Fibroblast of skin of back (primary cell): ENCODE measurements at places on chromosomes 11 and 22.

DNA sequence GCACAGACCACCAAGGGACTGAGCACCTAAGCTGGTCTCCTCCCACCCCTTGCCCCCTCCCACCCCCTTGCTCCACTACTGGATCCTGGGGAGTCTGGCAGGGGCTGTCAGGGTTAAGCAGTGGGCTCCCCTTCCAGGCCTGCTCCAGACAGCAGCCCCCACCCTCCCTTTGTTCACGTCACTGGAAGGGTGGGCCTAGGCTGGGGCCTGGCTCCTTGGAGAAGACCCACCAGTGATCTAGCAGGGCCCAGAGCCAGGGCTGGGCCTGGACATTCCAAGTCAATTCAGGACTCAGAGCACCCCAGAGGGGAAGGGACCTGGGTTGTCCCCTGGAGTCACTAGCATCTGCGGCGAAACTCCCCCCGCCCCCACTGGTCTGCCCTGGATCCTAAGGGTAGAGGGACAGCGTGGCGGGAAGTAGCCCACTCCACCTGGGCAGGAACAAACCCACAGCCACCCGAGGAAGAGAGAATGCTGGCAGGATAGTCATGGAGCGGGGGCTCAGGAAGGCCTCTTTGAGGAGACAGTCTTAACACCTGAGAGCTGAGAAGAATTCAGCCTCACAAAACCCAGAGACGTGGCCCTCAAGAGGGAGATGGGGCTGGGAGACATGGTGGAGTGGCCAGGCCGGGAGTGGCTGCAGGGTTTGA is 45.8 kb downstream of the IGLL1 start:
- no peak for DNase-seq

DNA sequence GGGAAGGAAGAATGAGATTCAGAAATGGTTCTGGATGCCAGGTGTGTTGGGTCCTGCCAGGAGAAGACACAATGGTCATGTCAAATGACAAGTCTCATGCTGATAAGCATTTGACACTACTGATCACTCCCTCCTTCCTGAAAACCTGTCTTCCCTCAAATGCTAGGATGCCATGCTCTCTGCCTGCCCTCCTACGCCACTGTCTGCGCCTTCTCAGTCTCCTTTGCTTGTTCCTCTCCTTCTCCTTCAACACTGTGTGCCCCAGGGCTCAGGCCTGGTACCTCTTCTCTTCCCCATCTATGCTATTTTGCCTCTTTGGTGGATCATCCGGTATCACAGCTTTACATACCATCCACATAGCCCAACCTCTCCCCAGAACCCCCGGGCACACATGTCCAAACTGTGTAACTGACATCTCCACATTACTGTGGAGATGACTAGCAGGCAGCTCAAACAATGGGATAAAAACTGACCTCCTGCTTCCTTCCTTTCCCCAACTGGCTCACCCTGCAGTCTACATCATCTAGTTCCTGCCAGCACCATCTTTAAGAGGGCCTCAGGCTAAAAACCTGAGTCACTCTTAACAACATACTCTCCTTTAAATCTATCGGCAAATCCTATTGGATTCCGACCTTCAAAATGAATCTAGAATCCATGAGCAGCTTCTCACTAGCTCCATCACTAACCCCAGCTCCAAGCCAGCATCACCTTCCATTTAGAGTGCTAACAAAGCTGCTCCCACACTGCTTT is 8.2 kb downstream of the AP1B1 start:
- no peak for DNase-seq

DNA sequence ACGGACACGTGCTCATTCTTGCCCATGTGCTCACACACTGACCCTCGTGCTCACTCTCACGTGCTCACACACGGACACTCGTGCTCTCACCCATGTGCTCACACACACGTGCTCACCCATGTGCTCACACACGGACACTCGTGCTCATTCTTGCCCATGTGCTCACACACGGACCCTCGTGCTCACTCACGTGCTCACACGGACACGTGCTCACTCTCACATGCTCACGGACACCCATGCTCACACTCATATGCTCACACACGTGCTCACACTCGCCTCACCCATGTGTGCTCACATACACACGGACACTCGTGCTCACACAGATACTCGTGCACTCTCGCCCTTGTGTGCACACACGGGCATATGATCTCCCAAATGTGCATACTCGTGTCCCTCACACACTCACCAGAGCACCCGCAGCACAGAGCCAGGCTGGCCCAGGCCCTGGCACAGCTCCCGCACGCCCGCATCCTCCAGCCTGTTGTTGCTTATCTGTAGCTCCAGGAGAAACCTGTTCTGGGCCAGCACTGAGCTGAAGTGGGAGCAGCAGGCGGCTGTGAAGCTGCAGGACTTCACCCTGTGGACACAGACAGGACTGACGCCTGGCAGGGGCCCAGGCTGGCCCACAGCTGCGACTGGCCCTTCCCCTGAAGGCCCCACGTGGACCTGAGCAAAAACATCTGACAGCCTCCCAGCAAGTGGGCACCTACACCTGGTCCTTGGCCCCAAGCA is 9.3 kb downstream of the RNH1 start:
- DNase-seq, result no peak

- DNase-seq, result peak; percentile 49
Measured at GRCh38 chr11:116970485-116971292, 127.5 kb downstream of the SIK3 start.

GRCh38 chr11:133715602-133716001 is 129.7 kb downstream of the SPATA19 start:
- no peak for DNase-seq

DNA sequence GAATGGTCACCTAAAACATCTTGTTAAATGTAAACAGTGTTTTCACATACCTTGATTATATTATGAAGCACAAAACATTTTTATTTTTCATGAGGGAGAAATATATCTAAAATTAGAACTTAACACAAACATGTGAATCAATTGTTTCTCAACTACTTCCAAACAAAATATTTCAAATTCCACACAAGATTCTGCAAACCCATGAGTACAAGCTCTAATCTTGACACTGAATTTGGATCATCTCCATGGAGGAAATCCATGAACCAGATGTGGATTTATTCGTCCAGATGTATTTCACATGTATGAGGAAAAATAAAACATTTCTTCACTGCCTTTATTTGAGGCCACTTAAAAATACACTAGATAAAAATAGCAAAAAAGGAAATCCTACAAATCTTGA is 184.2 kb downstream of the SBF2 start:
- peak; percentile 78 for DNase-seq

- DNase-seq, result no peak
Measured at GRCh38 chr11:114827736-114828135, 149.4 kb downstream of the NXPE2 start.

DNA sequence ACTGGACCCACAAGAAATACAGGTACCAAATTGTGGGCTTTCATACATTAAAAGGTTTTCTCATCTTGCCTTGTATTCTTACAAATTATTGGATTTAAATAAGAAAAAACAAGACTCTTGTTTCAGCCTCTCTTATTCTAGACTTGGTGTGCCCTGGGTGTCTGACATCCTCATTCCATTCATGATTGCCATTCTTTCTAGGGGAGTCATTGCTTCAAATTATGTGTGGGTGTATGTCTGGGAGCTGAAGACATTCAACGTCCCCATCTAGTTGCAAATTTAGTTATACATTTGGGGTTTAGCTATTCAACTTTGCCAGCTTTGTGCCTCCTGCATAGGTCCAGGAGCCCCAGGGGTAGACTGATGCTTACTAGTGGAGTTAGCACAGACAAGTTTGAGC is 18.1 kb downstream of the MAML2 start:
- peak; percentile 89 for DNase-seq

DNA sequence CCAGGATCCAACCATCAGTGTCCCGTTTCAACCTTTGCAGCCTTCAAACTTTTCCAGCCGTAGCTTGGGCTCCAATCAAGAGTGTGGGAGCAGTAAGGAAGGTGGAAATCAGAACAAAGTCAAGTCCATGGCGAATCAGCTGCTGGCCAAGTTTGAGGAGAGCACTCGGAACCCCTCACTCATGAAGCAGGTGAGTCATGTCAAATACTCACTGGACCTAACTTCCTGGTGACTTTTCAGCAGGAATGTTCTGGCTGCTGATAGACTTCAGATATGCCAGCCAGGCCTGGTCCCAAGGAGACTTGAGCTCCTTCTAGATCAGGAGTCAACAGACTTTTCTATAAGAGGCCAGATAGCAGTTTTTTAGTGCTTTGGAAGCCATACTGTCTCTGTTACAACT is 129.0 kb downstream of the MICAL2 start:
- peak; percentile 34 for DNase-seq

DNA sequence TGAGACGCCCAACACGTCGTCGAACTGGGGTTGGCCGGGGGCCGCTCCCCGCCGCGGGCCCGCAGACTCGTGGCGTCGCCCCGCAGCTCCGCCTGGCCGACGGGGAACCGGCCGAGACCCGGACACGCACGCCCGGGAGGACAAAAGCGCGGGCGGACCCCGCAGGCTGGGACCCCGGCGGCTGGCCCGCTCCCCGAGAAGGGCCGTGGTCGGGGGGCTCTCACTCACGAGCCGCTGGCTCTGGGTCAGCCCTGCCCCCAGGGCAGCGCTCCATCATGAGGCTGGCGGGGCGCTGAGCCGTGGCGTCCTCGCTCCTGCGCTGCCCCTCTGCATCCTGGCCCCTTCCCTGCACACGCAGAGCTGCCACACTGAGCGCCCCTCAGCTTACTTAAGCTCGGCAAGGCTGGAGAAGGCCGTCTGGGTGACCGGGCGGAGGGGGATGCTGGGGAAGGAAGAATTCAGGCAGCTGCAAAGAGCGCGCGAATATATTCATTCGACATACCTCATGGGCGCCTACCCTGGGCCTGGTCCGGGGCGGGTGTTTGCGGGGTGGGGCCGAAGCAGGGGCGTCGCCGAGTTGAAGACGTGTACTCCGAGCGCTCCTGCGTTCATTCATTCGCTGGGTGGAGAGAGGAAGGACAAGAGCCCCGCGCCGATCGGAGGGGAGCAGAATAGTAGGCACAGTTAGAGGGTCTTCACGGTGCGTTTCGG is 579 bp upstream of the CYB5R2 start:
- peak; percentile 26 for DNase-seq

GRCh38 chr22:22884010-22884887 is 3.4 kb upstream of the IGLL5 start:
- peak; percentile 39 for DNase-seq

DNA sequence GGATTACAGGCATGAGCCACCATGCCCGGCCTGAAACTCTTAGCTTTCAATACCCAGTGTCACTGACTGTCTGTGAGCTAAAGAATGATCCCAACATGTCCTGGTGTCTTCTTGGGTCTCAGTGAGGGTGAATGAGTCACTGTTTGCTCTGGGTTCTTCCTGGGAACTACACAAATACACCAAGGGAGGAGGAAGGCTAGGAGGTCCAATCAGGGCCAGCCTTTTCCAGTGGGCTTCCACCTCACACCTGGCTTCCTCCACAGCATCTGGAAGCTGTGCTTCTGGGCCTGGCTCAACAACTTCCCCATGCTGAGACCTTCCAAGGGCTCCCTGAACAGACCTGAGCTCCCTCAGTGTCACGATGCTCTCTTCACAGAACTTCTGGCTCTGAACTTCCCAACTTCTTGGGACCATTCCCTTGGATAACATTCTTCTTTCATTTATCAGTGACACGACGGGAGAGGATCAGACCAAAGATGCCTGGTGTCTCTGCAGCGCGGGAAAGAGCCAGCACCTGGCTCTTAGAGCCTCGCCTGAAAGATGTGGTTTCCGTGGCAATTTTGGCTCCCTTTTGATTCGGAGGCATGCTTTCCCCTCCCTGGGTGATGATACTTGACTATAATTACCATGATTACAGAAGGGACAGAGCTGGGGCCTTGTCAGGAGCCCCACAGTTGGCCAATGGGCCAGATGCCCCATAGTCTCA is 22.3 kb upstream of the CHRM4 start:
- peak; percentile 29 for DNase-seq

DNA sequence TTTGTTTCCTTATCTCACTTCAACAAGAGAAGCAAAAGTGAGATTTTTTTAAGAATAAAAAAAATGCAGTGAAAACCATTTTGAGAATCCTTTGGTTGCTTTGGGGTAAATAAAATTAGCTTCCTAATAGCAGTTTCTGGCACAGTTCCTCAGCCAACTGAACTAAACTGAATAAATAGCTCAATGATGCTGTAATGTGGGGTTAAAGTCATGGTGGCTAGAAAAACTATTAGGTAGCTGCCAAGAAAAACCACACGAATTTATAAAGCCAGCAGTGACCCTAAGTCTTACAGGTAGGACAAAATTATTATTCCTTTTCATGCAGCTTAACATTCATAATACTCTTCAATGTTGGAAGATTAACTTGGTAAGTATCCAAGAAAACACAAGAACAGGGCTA is 142.4 kb downstream of the APIP start:
- DNase-seq, result no peak

GRCh38 chr11:115357066-115357465 is 147.1 kb downstream of the CADM1 start:
- DNase-seq, result peak; percentile 3

GRCh38 chr11:112831969-112832766 is 129.1 kb upstream of the NCAM1 start:
- DNase-seq, result no peak

- DNase-seq, result no peak
Measured at GRCh38 chr22:26168939-26169314, 335 bp upstream of the SEZ6L start.

- DNase-seq, result no peak
Measured at GRCh38 chr11:15418921-15419320, 304.2 kb downstream of the INSC start.

DNA sequence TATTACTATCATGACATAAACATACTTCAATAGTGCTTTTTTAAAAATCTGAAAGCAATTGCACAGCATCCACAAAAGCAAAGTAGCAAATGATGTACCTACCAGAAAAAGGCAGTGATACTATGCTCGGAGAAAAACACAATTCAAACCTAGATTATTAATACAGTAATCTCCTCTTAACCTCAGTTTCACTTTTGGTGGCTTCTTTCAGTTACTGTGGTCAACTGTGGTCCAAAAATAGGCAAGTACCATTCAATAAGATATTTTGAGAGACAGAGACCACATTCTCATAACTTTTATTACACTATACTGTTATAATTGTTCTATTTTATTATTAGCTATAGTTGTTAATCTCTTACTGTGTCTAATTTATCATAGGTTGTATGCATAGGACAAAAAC is 20.8 kb downstream of the KCNA4 start:
- no peak for DNase-seq

- DNase-seq, result no peak
Measured at GRCh38 chr22:46094676-46095075, 55.6 kb upstream of the PPARA start.

- DNase-seq, result peak; percentile 72
Measured at GRCh38 chr11:2778630-2779498, 79.1 kb upstream of the KCNQ1OT1 start.

DNA sequence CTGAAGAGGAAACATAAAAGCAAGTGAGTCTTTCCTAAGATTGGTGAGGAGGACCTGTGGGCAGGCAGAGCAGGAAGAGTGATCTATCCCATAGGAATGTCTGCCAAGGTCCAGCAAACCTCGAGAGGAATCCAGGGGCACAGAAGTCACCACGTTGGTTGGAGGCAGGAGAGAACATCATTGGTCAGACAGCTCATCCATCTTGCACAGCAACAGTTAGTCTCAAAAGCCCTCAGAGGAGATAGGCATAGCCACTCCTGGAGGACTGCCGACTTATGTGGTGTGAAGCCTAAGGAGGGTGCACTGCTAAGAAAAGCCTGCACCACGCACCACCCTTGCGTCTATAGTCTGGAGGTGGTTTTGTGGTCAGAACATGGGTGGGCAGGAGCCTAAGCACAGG is 109.1 kb downstream of the RASSF10 start:
- peak; percentile 94 for DNase-seq

- no peak for DNase-seq
Measured at GRCh38 chr11:6663794-6664469, 8.3 kb upstream of the DCHS1 start.

GRCh38 chr22:33866511-33866910 is 53.8 kb downstream of the LARGE1 start:
- DNase-seq, result no peak

GRCh38 chr11:68116974-68117373 is 4.2 kb downstream of the CHKA start:
- no peak for DNase-seq
